AG04449 (cell line): ENCODE measurements at places on chromosomes 4 and X.

DNA sequence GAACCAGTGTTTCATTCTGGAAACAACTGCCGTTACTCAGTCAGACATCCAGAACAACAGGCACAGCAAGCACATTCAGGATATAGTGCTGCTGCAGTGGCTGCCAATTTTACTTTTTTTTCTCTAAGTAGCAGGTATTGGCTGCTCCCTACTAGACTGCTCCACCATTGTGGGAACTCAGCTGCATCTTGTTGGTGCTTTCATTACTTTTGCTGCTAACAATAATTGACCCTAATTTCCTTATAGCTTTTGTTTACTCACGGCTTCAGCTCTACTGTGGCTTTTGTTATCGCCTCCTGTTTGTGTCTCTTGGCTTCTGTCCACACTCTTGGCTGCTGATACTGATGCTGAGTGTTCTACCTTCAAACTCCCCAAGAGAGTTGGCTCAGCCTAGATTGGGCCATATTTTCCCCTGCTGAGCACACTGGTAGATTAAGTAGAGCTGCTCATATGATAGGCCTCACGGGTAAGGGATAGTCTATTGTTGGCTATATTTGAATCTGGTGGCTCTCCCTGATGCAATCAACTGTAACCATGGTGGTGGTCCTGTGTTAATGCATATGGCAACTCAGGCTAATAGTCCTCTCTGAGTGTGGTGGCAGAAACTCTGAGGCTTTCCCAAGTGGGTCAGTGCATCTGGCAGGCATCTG lies 44.5 kb upstream of the IL2 start:
- no peak for DNase-seq

DNA sequence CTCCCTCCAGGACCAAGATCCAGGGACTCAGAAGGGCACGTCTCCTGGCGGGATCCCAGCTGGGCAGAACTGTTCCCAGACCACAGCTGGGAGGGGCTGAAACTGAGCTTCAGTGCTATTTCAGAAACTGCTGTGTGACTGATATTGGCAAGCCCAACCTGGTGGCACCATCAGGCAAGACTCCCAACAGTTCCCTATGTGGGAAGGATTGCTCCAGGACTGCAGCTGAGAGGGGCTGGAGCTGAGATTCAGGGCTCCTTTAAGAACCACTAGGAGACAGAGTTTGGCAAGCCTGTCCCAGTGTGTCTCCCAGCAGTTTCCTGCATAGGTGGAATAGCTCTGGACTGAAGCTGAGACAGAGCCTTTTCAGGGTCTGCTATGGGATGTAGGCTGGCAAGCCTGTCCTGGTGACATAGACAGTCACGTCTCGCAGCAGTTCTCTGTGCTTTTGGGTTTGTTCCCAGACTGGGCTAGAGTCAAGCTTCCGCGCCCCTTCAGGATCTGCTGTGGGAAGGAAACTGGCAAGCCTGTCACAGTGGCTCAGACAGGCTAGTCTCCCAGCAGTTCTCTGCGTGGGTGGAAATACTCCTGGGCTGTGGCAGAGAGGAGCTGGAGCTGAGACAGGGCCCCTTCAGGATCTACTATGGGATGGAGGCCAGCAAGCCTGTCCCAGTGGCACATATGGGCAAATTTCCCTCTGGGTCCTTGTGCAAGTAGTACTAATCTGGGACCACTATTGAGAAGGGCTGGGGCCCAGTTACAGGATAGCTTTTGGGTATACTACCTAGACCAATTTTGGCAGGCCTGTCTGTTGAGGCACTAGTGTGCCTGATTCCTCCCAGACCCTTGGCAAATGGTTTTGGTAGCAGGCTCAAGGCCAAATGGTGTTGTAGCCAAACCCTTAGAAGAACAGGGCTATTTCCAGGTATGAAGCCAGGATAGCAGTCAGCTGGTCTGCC lies 20.2 kb upstream of the MED14 start:
- DNase-seq = no peak

- DNase-seq = no peak
Measured at GRCh38 chr4:73028621-73029020, 40.9 kb downstream of the COX18 start.

DNA sequence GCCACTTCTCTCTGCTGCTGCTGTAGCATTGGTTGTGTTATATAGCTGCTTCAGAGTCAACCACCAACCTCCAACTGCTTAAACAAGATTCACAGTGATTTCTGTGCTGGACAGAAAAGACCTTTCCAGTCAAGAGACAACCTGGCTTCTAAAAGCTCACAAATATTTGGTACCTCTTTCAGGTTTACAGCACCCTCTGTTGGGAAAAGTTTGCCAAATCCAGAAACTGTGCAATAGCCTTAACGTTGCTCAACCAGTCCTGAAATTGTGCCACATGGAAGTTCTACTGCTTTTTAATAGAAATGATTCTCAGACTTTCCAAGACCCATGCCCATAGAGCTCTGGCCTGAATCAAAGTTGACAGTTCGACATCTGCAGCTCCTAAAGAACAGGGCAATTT lies 842.1 kb upstream of the HTR2C start:
- DNase-seq = no peak

DNA sequence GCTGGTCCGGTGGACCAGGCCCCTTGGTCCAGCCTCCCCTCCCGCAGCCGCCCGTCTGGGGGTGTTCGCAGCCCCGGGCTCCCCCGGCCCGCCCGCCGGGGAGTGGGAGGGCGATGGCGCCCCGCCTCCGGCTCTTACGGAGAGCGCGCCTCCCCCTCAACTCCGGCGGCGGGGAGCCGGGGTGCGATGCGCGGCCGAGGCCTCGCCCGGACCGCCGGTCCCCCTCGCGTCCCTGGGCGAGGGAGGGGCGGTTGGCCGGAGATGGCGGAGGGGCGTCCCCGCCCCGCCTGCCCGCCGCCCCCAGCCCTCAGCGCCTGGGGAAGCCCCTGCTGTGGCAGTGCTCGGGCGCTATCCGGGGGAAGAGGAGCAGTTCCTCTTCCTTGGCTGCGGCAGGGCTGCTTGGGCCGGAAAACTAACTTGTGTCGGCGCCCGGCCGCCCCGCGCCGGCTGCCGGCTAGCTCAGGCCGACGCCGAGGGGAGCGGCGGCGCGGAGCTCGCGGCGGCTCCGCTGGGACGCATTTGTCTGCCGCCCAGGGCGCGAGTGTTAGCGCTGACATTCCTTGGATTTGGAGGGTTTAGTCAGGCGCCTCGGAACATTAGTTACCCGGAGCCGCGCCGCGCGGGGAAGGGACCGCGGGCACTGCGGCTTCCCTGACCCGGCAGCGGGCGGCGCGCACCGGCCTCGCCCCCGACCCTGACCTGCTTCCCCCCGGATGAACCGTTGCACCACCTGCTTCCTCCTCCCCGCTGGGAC lies 994 bp downstream of the GALNT7 start:
- DNase-seq = no peak

DNA sequence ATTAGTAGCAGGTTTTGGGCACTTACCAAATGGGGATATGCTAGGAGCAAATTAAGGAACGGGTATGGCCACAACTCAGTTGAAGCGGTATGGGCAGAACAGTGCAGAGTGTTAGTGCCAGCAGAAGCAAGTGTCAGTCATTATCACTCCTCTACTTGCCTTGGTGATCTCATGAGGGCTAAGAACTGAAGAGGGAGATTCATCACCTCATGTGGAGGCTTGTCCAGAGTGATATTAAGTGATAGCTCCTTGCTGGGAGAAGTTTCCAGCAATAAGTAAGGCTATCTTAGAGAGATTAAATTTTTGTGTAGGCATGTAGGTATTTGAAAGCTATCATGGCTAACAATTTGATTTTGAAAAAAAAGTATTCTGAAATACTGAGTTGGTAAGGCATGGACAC lies 615.4 kb upstream of the SMIM31 start:
- no peak for DNase-seq

GRCh38 chr4:133799717-133800315 lies 401.8 kb downstream of the PABPC4L start:
- no peak for DNase-seq
